ENCODE measurements at places on chromosomes 1 and 21. TPM values are rescaled to one million over a fixed set of nuclear protein-coding genes. Genes with fewer than 3 reads are reported as not detected.

DNA sequence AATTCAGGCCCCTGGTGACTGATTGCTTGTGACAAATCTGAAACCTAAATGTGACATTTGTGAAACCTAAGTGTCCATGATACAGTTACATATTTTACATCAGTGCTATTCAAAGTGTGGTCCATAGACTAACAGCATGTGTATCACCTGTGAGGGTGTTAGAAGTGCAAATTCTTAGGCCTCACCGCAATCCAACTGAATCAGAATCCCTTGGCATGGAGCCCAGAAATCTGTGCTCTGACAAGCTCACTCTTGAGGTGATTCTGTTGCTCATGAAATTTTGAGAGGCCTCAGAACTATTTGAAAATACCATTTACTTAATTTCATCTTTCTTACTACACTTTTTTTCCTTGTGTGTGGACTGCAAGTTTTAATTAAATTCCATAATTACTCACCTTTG is 587.9 kb downstream of the ADGRL2 start:
- DNase-seq = no peak

- DNase-seq = no peak
These were observed 5.1 kb downstream of the DCST1 start for GRCh38 chr1:155038602-155039307.

GRCh38 chr1:32028746-32029145 is 15.1 kb downstream of the KHDRBS1 start:
- DNase-seq = no peak

DNA sequence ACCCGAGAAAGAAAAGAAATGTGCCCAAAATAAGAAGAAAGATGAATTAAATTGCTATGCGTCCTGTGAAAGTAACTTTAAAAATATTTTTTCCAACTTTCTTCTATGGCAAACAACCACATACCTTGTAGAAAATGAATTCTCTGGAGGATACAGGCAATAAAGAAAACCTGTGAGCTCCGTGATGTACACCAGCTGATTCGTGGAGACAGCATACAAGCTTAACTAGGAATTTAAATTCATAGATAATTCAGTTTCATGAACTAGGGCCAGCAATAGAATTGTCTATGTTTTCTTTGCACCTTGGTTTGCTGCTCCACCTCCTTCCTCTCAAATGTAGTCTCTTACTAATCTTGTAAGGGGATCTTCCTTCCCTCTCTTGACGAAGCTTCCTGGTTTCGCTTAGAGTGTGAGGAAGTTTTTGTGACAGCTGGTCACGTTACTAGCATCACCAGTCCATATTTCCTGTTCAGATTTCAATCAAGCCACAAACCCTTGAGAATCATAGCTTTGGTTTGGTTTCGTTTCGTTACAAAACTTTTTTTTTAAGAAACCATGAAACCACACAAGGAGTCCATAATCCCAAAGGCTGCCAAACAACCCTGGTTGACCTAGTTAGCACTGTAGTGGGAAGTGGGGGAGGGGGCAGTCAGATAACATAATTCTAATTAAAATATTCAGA is 35.8 kb downstream of the GREM2 start:
- no peak for DNase-seq

DNA sequence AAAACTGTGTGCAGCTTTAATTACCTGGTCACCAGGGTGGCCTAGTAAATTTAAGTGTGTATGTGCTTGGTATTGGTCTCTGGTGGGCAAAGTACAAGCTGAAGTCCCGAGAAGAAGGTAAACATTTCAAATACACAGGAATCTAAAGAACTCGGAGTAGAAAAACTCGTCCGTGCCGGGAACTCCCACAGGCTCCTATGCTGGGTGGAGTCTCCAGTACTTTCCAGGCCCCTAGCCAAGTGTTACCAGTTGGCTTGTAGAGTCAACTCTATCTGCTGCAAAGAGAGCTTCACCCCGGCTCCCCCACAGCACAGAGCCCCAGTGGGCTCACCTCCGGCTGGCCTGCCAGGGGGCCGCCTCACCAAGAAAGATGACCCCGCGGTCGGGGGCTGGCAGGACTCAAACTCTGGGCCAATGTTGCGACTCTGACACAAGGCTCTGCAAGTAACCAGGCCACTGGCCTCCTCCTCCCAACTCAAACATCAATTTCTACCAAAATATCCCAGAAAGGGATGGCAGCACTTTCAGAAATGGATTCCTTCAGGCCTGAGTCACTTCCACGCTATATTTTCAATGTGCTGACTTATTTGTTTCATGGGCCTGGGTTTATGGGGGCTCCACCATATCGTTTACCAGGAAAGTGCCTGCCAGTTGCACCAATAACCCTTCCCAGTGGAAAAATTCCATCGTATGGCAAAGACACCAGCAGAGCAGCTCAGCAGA is 73.9 kb downstream of the SLC66A1 start:
- DNase-seq = peak; percentile 76

DNA sequence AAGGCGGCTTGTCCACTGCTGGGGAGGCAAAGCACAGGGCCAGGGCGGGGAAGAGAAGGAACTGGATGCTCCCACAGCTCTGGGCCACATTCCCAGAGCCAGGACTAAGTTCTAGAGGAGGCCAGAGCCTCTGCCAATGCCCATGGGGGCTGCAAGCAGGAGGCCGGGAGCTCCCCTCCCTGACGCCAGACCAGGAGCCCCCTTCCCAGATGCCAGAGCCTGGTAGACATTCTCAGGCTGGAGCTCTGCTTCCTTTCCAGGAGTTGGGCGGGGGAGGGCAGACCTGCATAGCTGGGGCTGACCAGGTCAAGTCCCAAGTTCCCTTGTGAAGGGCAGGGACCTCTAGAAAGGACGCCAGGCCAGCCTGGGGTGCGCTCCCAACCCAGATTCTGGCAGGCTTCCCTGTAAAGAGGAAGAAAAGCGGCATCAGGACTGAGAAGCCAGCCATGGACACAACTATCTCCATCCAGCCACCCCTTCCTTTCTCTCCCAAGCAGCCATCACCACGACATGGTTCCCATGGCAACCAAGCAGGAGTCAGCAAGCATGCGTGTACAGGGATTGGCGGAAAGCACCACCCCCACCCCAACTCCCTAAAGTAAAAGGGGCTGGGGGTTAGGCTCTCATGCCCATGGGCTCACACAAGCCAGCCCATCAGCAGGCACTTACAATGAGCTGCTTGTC is 13.4 kb downstream of the KIF21B start:
- DNase-seq = no peak

- DNase-seq = no peak
These were observed 132.4 kb downstream of the HMGB4 start for GRCh38 chr1:33996281-33996680.

GRCh38 chr1:81650776-81651175 is 150.0 kb upstream of the ADGRL2 start:
- DNase-seq = no peak

DNA sequence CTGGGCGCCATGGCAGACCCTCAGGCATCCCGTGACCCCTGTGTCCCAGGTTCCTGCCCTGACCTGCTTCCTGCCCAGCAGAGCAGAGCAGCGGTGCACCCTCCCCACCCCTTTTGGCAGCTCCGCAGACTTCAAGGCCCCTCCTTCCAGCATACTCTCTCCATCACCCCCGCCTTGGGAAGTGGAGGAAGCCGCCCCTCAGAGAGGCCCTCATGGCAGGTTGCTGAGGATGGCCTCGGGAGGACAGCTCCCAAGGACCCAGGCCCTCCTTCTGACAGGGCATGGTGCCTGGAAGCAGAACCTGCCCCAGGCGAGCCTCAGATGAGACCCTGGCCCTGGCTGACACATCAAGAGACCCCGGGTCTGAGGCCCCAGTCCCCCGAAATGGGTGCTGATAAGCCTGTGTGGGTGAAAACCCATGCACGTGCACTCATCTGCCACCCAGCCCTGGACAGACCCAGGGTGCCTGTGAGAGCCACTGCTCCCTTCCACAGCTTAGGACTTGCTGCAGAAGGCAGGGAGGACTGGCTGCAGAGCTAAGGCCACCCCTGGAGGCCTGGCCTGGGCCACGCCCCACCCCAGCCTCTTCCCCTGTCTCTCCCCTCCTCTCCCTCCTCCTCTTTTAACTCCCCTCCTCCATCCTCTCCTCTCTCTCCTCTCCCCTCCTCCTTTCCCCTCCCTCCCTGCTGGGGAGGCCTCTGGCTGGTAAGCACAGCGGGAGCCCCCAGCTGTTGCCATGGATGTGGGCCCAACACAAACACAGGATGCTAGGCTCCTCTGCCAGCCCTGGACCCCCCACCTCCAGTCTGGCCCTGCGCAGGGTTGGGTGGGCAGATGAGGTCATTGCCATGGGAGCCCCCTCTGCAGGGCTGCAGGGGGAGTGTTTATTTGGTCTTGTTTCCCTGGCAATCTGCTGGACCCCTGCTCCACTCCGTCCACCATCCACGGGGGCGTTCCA is 33.7 kb downstream of the WNT9A start:
- no peak for DNase-seq

DNA sequence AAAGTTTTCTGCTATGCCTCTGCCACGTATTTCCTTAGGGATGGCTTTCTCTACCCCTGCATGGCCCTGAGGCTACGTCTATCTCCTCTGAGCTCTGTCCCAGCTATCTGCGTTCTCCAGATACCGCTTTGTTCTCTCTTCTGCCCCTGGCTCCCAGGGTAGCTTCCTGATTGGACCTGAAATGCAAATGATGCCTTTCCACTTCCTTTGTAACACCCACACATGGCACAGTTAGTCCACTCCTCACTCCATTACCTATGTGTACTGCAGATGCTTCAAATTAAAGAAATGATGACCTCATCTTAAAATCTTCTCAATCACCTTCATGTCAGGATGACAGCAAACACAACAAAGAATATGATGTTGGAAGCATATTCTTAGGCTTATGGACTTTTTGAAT is 138.6 kb upstream of the POGK start:
- DNase-seq = no peak

- DNase-seq = peak; percentile 51
These were observed at the start of gene SLC16A4 for GRCh38 chr1:110390692-110391245. Gene SLC16A4 (minus strand): TSS chr1:110391026. CDS start chr1:110389323, 1,703 bp downstream.

Gene MYOCOS
- polyA plus RNA-seq = not detected

Gene IL19
- polyA plus RNA-seq = not detected

Gene FCGR1A
- polyA plus RNA-seq = 7.4 TPM

Gene PLXNA2
- 10.7 TPM for polyA plus RNA-seq

Gene VTCN1
- 0.05 TPM for polyA plus RNA-seq

All from ovary (tissue), 10 donors.